Stomach (tissue), 19 donors: ENCODE measurements at places on chromosomes 13 and 19. TPM values are rescaled to one million over a fixed set of nuclear protein-coding genes. Genes with fewer than 3 reads are reported as not detected.

DNA sequence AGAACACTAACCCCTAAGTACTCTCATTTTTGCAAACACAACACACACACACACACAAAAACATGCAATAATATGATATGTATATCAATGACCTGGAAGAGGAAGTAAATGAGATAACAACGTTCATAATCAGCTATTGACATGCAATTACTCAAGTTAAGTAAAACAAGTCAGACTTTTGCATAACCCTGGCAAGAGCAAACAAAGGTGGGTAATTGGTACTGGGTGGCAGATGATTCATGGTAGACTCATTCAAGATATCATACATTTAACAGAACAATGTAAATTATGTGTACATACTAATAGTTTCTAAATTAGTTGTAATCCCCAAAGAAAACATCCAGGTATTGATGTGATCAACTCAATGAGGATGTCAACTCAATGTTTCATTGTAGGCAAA lies 508.8 kb downstream of the DACH1 start:
- no peak overlapping the region for H3K27ac ChIP-seq
- no peak for DNase-seq
- H3K27me3 ChIP-seq: no peaks in the 10 kb centered on the region
- no peaks in the 10 kb centered on the region for H3K4me1 ChIP-seq
- H3K4me3 ChIP-seq: no peak overlapping the region

GRCh38 chr13:51231456-51231855 lies 9.3 kb downstream of the FAM124A start:
- no peak for DNase-seq
- peaks cover 4% of the 10 kb centered on the region for H3K4me1 ChIP-seq
- no peak overlapping the region for H3K4me3 ChIP-seq
- H3K27me3 ChIP-seq: no peaks in the 10 kb centered on the region

- DNase-seq: no peak
- H3K27me3 ChIP-seq: peaks cover 4% of the 10 kb centered on the region
- H3K27ac ChIP-seq: no peak overlapping the region
- H3K4me1 ChIP-seq: no peaks in the 10 kb centered on the region
These were observed 82.3 kb upstream of the PDCD5 start for GRCh38 chr19:32498648-32499200.

DNA sequence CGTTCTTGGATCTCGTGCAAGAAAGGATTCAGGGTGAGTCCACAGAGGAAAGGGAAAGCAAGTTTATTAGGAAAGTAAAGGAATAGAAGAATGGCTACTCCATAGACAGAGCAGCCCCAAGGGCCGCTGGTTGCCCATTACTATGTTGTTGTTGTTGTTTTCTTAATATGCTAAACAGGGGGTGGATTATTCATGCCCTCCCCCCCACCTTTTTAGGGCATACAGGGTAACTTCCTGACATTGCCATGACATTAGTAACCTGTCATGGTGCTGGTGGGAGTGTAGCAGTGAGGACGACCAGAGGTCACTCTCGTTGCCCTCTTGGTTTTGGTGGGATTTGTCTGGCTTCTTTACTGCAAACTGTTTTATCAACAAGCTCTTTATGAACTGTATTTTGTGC lies 29.1 kb upstream of the PCDH9 start:
- no peaks in the 10 kb centered on the region for H3K27me3 ChIP-seq
- no peak overlapping the region for H3K27ac ChIP-seq
- no peak overlapping the region for H3K4me3 ChIP-seq
- DNase-seq: no peak
- no peaks in the 10 kb centered on the region for H3K4me1 ChIP-seq
- no peaks in the 10 kb centered on the region for H3K36me3 ChIP-seq

TUBB4A gene
- total RNA-seq: 0.89 TPM

DNA sequence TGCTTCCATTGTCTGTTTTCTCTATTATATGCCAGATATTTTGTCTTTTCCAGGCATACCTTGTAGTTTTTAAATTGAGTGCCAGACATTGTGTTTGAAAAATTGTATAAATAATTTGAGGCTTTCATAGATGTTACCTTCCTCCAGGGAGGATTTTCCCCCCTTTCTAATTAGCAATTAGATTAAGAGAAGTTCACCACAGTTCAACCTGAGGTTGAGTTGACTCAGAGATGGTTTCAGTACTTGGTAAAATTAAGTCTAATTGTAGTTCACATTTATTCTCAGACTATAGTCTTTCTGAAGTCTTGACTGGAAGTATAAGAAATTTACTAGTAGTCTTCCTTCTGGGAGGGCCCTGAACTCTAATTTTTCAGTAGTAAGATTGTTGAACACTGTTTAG lies 104.1 kb upstream of the SCEL start:
- no peaks in the 10 kb centered on the region for H3K36me3 ChIP-seq
- H3K27me3 ChIP-seq: no peaks in the 10 kb centered on the region
- H3K4me1 ChIP-seq: no peaks in the 10 kb centered on the region
- H3K4me3 ChIP-seq: no peak overlapping the region
- DNase-seq: no peak

DNA sequence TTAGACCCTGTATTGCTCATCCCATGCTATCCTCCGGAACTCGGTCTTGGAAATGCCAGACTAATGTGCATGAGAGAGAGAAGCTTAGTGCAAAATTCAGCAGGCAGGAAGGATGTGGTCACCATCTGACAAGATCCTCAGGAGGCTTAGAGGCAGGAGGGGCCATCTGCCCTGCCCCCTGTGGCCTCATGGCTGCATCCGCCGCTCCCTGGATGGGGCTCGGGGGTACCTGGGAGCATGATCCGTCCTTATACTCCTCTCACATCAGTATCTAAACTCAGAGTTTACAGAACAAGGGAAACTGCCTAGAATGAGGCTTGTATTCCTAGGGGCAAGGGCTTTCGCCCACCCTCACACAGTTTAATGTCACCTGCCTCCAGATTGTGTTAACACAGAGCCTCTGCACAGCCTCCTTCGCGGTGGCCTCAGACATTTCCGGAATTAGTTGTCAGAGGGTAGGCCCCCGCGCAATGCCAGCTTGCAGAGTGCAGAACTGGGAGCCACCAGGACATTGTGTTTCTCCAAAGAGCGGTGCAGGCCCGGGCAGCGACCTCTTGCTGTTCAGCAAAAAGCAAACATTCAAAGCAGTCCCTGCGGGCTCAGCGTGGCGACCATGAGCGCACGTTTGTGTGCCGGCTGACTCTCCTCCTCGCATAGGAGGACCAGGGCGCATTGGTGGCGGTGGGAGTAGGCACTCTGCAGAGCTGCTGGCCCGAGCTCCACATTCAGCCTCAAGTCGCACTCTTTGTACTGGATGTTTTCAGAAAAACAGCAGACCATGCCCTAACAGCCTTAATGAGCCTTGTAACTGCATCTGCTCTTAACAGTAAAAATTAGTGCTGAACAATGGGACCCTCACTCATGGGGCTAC lies 39.1 kb downstream of the GPR12 start:
- H3K27ac ChIP-seq: no peak overlapping the region
- no peaks in the 10 kb centered on the region for H3K27me3 ChIP-seq
- DNase-seq: peak; percentile 27

DNA sequence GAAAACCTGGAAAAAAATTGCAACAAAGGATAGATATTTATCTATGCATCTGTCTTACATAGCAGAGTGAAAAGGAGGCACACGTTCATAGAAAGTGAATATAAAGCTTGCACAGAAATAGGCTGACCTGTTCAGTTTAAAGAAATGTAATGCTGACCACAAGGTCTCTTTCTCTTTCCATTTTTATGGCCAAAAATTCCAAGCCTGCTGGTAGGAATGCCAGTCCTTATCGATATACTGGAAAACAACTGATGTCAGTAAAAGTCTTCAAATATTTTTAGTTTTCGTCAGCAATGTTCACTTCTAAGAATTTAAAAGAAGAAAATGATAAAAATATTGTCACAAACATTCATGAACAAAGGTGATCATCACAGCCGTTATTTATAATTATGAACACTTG lies 59.0 kb upstream of the MCF2L start:
- H3K4me3 ChIP-seq: no peak overlapping the region
- H3K27me3 ChIP-seq: peaks cover 18% of the 10 kb centered on the region
- H3K36me3 ChIP-seq: no peaks in the 10 kb centered on the region

TMEM150B gene
- total RNA-seq: 3.3 TPM

LIG1 gene
- 22.0 TPM for total RNA-seq

GRCh38 chr13:105598529-105598928 lies 936.9 kb downstream of the EFNB2 start:
- no peaks in the 10 kb centered on the region for H3K36me3 ChIP-seq
- H3K4me1 ChIP-seq: no peaks in the 10 kb centered on the region
- H3K4me3 ChIP-seq: no peak overlapping the region
- DNase-seq: no peak
- no peaks in the 10 kb centered on the region for H3K27me3 ChIP-seq

DNA sequence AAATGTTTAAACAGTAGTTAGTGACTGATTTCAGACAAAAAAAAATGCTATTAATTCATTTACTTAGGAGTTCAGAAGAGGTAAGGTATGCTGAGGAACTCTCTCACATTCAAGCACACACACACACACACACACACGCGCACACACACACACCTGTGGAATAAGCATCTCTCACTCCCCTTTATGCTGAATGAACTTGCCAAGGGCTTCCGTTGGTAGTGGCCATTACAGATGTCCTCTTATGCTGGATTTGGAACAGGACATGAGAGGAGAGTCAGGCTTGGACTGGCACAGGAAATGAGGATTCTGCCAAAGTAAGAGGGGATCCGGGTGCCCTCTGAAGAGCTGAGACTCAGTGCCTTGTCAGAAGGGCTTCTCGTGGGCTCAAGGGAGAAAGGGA lies 463.4 kb upstream of the MIR17HG start:
- H3K4me1 ChIP-seq: no peaks in the 10 kb centered on the region
- no peaks in the 10 kb centered on the region for H3K36me3 ChIP-seq
- no peak for DNase-seq
- H3K27ac ChIP-seq: no peak overlapping the region
- H3K4me3 ChIP-seq: no peak overlapping the region

ZNF493 gene
- total RNA-seq: 18.1 TPM

DNA sequence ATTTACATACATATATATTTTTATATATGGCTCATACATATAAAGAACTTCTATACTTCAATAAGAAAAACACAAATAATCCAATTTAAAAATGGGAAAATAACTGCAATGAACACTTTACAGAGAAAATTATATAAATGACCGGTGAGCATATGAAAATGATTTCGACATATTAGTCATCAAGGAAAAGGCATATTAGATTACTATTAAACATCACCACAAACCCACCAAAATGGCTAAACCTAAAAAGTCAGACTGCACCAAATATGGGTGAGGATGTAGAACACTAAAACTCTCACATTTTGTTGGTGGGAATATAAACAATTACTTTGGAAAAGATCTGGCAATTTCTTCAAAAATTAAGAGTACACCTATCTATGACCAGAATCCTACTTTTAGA lies 316.2 kb downstream of the ENOX1 start:
- H3K36me3 ChIP-seq: no peaks in the 10 kb centered on the region
- H3K27ac ChIP-seq: no peak overlapping the region
- peaks cover 10% of the 10 kb centered on the region for H3K4me1 ChIP-seq

FOXA3 gene
- total RNA-seq: 13.2 TPM

GRCh38 chr13:88068975-88069374 lies 397.8 kb downstream of the SLITRK5 start:
- H3K27ac ChIP-seq: no peak overlapping the region
- DNase-seq: no peak
- H3K27me3 ChIP-seq: no peaks in the 10 kb centered on the region
- H3K4me1 ChIP-seq: no peaks in the 10 kb centered on the region
- H3K4me3 ChIP-seq: no peak overlapping the region
- H3K36me3 ChIP-seq: no peaks in the 10 kb centered on the region

DNA sequence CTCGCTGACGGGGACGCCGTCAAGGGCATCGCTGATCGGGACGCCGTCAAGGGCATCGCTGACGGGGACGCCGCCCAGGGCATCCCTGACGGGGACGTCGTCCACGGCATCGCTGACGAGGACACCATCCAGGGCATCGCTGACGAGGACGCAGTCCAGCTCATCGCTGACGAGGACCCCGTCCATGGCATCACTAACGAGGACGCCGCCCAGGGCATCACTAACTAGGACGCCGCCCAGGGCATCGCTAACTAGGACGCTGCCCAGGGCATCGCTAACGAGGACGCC lies 945.2 kb downstream of the TUBA3C start:
- no peaks in the 10 kb centered on the region for H3K4me1 ChIP-seq
- no peaks in the 10 kb centered on the region for H3K36me3 ChIP-seq
- DNase-seq: no peak
- no peaks in the 10 kb centered on the region for H3K27me3 ChIP-seq
- no peak overlapping the region for H3K4me3 ChIP-seq
- no peak overlapping the region for H3K27ac ChIP-seq

MAST1 gene
- not detected for total RNA-seq

RGCC gene
- 19.3 TPM for total RNA-seq

DNA sequence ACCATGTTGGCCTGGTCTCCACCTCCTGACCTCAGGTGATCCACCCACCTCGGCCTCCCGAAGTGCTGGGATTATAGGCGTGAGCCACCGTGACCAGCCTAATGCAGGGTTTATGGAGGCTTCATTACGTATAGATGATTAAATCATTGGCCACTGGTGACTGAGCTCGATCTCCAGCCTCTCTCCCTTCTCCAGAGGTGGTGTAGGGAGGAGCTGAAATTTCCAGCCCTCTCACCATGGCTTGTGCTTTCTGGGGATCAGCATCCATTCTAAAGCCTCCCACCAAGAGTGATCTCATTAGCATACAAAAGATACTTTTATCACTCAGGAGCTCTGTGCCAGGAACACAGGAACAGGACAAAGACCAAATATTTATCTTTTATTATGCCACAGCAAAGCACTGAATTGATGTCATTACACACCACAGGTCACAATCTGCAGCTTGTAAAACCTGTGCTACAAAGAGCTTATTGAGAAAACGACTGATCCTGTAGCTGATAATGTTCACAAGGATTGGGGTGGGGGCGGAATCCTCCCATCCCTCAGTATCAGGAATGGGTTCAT lies 32.4 kb downstream of the RHPN2 start:
- peaks cover 29% of the 10 kb centered on the region for H3K4me1 ChIP-seq
- no peaks in the 10 kb centered on the region for H3K36me3 ChIP-seq
- H3K27me3 ChIP-seq: no peaks in the 10 kb centered on the region
- no peak overlapping the region for H3K27ac ChIP-seq
- no peak overlapping the region for H3K4me3 ChIP-seq

GRCh38 chr19:31348481-31349159 lies 616 bp downstream of the TSHZ3 start:
- peak overlapping the region; percentile 40 for H3K27ac ChIP-seq
- DNase-seq: peak; percentile 53
- peaks cover 70% of the 10 kb centered on the region for H3K4me1 ChIP-seq
- peak overlapping the region; percentile 91 for H3K4me3 ChIP-seq
- H3K27me3 ChIP-seq: no peaks in the 10 kb centered on the region

CDX2 gene
- total RNA-seq: not detected

DNA sequence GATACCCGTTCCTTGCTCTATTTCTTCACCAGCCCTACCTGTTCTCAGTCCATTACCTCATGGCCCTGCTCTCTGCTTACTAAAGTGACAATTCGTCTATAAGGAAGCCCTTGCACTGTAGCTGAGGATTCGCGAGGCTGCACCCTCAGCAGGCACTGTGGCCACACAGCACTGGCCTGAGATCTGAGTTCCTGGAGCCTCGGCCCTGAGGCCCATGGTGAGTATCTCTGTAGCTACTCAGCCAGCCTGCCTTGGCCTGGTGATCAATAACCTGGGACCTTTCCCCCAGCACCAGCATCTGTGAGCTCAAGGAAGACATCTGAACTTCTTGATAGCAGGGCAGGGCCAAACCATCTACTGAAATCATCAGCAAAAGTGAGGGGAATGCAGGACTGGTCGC lies 90.7 kb downstream of the RGCC start:
- peak overlapping the region; percentile 41 for H3K27ac ChIP-seq
- H3K4me3 ChIP-seq: no peak overlapping the region
- H3K36me3 ChIP-seq: no peaks in the 10 kb centered on the region
- DNase-seq: no peak
- H3K4me1 ChIP-seq: no peaks in the 10 kb centered on the region

COL4A2 gene
- total RNA-seq: 495 TPM
